ENCODE measurements at places on chromosomes 11 and 22. TPM values are rescaled to one million over a fixed set of nuclear protein-coding genes. Genes with fewer than 3 reads are reported as not detected.
A peak's percentile ranks its signal among the peaks of the same experiment; 100 is the strongest.

- DNase-seq, result no peak
Measured at GRCh38 chr11:47943721-47944586, 36.4 kb upstream of the PTPRJ start.

GRCh38 chr11:69922596-69923111, 103.4 kb upstream of the FGF3 start:
- no peak for DNase-seq

DNA sequence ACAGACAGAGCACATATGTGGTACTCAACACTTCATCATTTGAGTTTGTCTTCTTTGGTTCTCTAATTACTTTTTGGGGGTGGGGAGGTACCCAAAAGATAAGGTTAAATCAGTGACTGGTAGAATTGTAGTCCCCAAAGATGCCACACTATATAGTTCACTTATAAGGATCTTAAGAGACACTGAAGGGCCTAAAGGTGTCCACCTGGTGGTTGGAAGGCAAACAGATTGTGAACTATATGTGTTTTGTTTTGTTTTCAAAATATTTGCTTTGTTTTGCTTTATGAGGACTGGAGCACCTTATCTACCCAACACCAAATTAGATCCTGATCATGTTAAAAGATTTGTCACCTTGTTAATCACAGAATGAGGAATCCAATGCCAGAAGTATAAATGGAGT, 136.1 kb downstream of the DCDC1 start:
- peak; percentile 14 for DNase-seq

GRCh38 chr22:21642584-21643448, 714 bp downstream of the SDF2L1 start:
- peak; percentile 84 for DNase-seq

DNA sequence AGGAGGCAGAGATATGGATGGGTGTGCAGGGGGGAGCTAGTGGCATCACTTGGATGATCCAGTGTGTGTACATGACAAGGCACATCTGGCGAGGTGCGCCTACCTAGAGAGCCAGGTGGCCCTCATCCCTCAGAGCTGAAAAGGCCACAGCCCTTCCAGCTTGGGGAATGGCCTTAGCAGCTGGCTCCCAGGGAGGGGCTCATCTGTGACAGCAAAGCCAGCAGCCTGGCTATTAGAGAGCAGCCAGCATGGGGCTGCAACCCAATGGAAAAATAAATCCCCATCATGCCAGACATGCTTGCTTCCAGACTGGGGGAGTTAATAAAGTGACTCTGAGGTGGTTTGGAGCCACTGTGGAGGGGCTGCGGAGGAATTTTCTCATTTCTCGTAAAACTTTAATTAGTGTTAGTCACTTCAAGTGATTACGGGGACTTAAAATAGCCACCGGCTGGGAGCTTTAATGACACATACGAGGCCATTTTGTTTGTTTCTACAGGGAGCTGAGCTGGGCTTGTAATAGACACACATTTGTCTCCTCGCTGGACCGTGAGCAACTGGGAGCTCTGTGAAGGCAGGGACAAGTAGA, 111.2 kb upstream of the ALX4 start:
- DNase-seq, result no peak

DNA sequence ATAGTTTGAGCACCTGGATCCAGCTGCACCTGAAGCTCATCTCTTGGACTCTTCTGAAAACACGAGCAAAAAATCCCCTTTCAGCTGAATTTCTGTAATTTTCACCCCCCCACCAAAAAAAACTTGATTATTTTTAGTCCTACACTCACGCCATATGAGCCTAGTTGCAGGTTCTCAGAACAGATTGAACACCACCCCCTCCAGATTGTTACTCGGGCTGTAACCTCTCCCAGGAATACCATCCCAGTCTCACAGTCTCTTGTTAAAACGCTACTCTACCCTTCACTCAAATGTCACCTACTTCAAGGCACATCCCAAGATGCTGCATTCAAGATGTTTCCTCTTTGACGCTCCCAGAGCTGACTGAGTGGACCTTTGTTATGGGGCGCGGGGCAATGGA, 96.3 kb upstream of the PRDM11 start:
- DNase-seq, result no peak

- DNase-seq, result peak; percentile 43
Measured at GRCh38 chr11:37946155-37946766, 1348.2 kb upstream of the RAG2 start.

DNA sequence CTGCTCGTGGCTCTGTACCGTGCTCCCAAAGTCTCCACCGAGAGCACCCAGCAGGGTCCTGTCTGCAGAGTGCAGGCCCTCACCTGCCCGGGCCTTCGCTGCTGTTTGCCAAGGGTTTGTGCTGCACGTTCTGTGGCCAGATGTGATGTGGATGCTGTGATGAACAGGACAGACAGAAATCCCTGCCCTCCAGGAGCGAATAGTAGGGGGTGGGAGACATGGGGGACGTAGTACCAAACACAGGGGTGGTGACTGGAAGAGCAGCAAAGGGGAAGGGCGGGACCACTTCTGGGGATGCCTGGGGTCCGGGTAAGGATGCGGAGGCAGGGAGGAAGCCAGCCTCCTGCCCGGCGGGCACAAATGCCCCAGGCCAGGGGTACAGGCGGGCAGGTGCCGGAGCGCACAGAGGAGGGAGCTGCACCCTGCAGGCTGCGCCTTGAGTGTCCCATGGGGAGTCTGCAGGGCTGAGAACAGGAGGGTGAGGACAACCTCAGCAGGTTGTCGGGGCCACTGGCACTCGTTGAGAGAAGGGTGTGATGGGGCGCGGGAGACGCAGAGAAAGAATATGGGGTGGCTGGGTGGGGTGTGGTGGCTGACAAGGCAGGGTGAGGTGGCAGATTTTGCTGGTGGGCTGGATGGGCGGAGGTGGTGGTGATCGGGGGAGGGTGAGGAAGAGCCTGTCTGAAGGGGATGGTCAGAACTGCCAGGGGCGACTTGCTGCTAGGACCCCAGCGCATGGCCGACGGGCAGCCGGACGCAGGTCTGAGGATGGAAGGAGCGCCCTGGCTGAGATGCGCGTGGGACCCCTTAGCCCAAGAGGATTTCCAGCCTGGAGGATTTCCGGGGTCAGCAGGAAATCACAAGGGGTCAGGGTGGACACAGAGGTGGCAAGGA, 16.3 kb upstream of the CTSD start:
- no peak for DNase-seq

GRCh38 chr22:49201046-49201970, 626.4 kb downstream of the BRD1 start:
- DNase-seq, result no peak

- no peak for DNase-seq
Measured at GRCh38 chr11:72574548-72575460, 99.4 kb downstream of the PDE2A start.

DNA sequence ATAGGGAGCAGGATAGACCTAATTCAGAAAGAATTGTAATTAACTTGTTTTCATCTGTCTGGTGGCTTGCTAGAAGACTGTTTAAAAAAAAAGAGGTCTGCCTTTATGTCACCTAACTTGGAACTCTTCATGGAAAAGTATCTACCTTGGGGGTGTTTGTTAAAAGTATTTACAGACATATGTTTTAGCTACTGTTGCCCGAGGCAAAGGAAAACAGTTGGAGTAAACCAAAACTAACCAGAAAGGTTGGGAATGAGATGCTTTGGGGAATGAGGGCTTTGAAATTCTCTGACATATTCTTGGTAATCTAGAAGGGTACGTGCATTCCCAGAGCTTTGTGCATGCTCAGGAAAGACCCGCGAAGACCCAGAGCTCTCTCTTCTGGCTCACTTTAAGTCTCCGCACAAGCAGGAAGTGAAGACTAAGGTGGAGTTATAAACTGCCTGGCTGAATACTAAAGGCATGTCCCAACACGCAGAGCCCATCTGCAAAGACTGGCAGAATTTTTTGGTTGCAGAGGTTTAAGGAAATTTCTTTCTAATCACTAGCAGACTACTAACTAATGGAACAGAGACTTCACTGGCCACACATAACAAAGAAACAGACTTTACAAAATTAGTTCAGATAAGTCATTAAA, 33.2 kb downstream of the HIKESHI start:
- DNase-seq, result no peak

DNA sequence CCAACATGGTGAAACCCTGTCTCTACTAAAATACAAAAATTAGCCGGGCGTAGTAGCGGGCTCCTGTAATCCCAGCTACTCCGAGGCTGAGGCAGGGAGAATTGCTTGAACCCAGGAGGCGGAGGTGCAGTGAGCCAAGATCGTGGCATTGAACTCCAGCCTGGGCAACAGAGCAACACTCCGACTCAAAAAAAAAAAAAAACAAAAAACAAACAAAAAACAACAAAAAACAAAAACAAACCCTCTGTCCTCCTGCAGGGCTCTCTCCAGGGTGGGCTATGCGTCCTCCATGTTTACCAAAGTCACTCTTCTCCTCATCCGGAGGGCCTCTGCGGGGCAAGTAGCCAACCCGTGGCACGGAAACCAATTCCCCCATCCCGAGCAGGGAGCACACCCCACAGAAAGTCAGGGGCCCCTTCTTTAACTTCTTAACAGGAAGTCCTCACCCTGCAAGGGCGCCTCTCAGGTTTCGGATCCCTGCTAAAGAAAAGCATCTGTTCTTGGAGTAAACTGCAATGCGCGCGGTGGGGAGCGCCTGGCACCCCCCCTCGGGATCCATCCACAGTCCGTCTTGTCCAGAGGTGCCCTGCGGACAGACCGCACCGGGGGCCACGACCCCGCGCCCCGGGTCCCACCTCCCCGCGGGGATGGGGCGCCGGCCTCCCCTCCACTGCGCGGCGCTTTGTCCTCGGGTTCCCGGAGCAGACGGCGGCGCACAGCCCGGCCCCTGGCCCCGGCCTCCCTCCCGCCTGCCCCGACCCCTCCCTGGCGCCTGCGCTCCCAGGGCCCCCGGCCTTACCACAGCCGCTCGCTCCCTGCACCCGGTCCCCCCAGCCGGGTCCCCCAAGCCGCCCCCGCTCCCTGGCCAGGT, 712 bp downstream of the CERK start:
- DNase-seq, result peak; percentile 62

DNA sequence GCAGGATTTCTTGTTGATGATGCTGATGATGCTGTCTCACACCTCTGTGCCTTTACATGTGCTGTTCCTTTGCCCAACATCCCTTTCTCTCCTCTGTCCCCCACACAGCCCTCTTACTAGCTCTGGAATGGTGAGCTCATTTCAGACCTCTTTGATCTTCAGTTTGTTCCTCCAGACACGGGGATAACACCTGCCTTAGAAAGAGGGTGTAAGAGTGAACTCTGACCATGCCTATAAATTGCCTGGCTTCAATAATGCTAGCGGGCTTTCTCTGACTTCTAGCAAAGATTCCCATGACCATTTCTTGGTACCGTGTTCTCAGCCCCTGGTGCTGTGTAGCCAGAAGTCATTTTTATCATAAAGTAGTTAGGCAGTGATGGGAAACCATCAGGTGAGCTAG, 55.9 kb upstream of the DRD2 start:
- no peak for DNase-seq

DNA sequence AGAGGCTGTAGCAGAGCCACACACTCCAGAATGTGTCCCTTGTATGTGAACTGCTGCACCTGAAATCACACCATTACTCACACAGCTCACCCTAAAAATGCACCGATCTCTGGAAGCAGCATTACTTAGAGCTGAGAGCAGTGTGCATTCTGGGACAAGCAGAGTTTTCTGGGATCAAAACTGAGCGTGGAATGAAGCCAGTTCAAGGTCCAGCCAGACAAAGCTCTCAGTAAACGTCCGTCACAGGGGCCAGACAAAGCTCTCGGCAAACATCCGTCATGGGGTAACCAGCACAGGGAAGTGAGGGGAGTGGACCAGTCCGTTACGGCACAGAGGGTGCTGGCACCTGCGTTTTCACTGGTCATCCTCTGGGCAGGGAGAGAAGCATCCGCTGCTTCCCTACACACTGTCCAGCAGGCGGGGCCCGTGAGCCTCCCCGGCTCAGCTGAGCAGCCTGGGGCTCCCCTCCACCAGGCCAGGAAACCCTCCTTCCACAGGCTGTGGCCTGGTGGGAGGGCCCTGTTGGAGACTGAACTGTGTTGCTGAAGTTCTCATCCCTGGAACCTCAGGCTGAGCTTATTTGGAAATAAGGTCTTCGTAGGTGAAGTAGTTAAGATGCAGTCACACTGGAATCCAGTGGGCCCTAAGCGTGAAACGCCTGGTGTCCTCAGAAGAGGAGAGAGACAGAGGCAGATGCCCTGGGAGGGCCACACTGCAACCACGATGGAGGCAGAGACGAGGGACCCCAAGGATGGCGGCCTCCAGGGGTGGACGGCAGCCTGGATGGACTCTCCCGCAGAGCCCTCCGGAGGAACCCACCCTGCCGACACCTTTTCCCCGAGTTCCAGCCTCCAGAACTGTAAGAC, 883.9 kb downstream of the BRD1 start:
- peak; percentile 4 for DNase-seq

GRCh38 chr11:34395916-34396550, 38.2 kb upstream of the ABTB2 start:
- DNase-seq, result peak; percentile 85

SEC14L3 gene
- polyA plus RNA-seq, result not detected

AQP11 gene
- polyA plus RNA-seq, result 0.80 TPM

SERHL2 gene
- polyA plus RNA-seq, result 5.0 TPM

KRTAP5-2 gene
- not detected for polyA plus RNA-seq

GLYAT gene
- not detected for polyA plus RNA-seq

ENTHD1 gene
- not detected for polyA plus RNA-seq
